ENCODE measurements at places on chromosomes 16 and 17.

- DNase-seq = no peak
Observed at GRCh38 chr17:3556916-3557767, 470 bp downstream of the TRPV3 start.

- DNase-seq = no peak
Observed at GRCh38 chr17:63382826-63383225, 63.3 kb downstream of the CYB561 start.

DNA sequence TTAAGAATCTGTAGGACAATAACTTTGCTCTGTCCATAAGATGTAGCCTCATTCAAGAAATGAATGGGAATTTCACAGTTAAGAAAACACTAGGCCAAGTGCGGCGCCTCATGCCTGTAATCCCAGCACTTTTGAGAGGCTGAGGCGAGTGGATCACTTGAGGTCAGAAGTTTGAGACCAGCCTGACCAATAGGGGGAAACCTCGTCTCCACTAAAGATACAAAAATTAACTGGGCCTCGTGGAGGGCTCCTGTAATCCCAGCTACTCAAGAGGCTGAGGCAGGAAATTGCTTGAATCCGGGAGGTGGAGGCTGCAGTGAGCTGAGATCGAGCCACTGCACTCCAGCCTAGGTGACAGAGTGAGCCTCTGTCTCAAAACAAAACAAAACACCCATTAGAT, 19.9 kb upstream of the RSL1D1 start:
- DNase-seq = peak; percentile 51

GRCh38 chr16:70634861-70635260, 11.5 kb upstream of the IL34 start:
- peak; percentile 65 for DNase-seq

- DNase-seq = no peak
Observed at GRCh38 chr16:49576173-49576494, 202.5 kb downstream of the C16orf78 start.

- peak; percentile 93 for DNase-seq
Observed at GRCh38 chr17:31858642-31859486, at the start of gene COPRS. Gene COPRS, minus strand, starts transcription at chr17:31859244. Its CDS starts 45 bp downstream, at chr17:31859199.

GRCh38 chr16:53821487-53821886, 117.5 kb downstream of the FTO start:
- no peak for DNase-seq

GRCh38 chr17:73911726-73912372, 267.6 kb upstream of the SDK2 start:
- DNase-seq = no peak

- DNase-seq = no peak
Observed at GRCh38 chr16:66562986-66563385, 3.3 kb upstream of the CMTM1 start.

DNA sequence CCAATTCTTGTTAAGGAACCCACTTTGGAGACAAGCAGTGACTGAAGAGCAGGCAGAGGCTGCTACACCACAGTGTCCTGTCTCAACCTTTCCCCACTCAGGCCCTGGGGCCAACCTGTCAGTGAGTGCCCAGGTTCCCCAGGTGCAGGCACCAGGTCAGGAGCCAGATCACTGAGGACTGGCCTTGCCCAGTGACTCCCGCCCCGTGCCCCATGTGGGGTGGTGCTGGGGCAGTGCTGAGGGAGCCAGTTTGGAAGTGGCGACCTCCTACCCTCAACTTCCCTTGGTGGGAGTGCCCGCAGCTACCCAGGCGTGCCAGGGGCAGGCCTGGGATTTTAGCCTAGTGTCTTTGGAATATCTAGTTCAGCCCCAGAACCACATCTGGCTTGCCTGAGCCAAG, 29.3 kb downstream of the SREBF1 start:
- no peak for DNase-seq

DNA sequence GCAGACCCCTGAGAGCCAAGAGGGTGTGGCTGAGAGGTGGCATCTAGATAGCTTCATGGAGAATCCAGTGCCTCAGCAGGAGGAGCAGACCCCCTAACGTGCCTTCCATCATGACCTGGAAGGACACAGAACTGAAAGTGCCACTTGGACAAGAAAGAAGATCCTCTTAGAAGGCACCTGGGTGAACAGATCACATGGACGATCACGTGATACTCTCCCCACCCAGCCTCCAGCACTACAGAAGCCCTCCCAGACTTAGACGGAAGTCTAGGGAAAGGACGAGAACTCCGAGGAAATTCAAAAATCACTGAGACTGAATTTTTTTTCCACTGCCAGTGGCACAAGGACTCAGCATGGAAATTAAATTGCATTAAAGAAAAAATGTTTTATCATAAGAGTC, 113.4 kb downstream of the MRM1 start:
- DNase-seq = no peak

- no peak for DNase-seq
Observed at GRCh38 chr16:57041182-57042156, 50.9 kb upstream of the CPNE2 start.

- no peak for DNase-seq
Observed at GRCh38 chr17:47894498-47895346, 1.3 kb upstream of the SP2 start.

All from cardiac fibroblast (primary cell).